ENCODE measurements at places on chromosomes 12 and 14.

GRCh38 chr12:94740601-94741362 lies 90.4 kb upstream of the TMCC3 start:
- no peak for DNase-seq

- DNase-seq = no peak
These were observed 25.9 kb downstream of the ZBTB42 start for GRCh38 chr14:104826861-104827176.

GRCh38 chr12:81146228-81147225 lies 68.6 kb downstream of the ACSS3 start:
- DNase-seq = no peak

GRCh38 chr12:18068355-18068754 lies 21.6 kb downstream of the RERGL start:
- no peak for DNase-seq

- no peak for DNase-seq
These were observed 12.1 kb upstream of the KRT83 start for GRCh38 chr12:52333321-52333720.

DNA sequence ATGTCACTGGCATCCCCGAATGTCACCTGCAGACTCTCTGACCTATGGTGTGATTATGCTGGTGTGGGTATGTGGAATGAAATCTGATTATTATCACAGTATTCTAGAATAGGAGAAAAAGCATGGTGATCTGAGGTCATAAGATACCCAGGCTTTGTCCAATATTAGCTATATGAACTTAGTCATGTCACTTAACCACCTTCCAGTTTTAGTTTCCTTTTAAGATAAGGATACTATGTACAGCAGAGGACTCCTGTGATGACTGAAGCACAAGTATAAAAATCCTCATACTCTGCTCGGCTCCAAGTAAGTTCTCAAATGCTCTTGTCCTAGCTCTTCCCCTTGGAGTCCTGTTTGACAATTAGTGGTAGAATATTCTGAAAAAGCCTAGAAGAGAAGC lies 2.8 kb downstream of the GNS start:
- no peak for DNase-seq

- no peak for DNase-seq
These were observed 47.6 kb downstream of the PRICKLE1 start for GRCh38 chr12:42541965-42542364.

DNA sequence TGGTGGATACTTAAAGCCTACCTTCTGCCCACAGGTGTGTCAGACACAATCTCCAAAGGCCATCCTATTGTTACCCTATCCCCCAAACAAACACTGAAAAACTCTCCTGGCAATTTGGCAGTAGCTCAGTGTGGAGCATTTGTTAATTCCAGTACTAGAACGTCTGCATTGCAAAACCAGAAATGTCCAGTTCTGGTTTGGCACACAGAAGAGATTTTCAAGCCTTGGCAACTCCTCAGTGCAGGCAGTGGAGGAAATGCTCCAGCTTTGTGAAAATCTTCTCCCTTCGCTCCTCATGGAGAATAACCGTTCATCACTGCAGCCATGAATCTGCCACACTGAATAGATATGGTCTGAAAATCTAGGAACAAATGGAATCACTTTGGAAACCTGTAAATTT lies 5.3 kb upstream of the SOCS2 start:
- DNase-seq = no peak

- DNase-seq = no peak
These were observed 46.9 kb upstream of the CNTN1 start for GRCh38 chr12:40645361-40645760.

DNA sequence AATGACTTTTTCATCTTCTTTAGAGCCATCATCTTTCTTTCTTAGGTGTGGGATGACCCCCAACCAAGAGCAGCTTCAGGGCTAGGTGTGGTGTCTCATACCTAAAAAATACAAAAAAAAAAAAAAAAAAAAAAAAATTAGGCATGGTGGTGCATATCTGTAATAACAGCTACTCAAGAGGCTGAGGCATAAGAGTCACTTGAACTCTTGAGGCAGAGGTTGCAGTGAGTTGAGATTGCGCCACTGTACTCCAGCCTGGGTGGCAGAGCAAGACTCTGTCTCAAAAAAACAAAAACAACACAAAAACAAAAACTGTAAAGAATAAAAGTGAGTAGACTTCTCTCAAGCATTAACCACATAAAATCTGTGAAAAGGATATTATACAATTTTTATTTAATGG lies 8.0 kb upstream of the ATF7IP start:
- no peak for DNase-seq
